ENCODE measurements at places on chromosomes 2 and 18.

GRCh38 chr18:46601141-46601805 lies 55.7 kb downstream of the LOXHD1 start:
- DNase-seq: no peak

- no peak for DNase-seq
Measured at GRCh38 chr2:42060718-42061619, 13.1 kb downstream of the PKDCC start.

GRCh38 chr18:72667932-72668331 lies 123.8 kb upstream of the CBLN2 start:
- no peak for DNase-seq

- DNase-seq: no peak
Measured at GRCh38 chr2:47483191-47483590, 80.2 kb downstream of the MSH2 start.

GRCh38 chr18:70366174-70366573 lies 77.3 kb downstream of the SOCS6 start:
- DNase-seq: no peak

- peak; percentile 52 for DNase-seq
Measured at GRCh38 chr2:197011801-197012641, 85.5 kb upstream of the PGAP1 start.

GRCh38 chr2:10346929-10347561 lies 44.3 kb downstream of the HPCAL1 start:
- DNase-seq: no peak

- DNase-seq: no peak
Measured at GRCh38 chr18:25661831-25662230, 309.9 kb upstream of the ZNF521 start.

DNA sequence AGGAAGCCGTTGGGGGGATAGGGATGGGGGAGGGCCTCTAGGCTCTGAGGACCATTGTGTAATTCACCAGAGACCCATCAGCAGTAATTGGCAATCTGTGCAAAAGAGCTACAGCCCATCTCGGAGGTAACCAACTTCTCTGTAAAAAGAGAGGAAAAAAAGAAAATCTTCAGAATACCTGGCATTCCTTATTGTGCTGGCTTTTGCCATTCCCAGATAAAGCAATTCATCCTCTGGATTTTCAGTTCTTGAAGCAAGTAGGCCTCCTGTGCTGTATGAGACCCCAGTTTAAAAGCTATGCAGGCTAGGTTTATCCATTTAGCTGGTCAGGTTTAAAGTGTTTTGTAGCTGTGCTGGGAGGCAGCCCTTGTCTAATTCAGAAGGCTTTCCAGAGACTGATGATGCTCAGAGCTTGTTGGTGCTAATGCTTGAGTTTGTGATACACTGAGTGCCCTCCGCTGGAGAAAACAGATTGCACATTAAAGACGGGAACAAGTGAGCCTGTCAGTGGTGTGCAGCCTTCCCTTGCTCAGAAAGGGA lies at the start of gene LRRTM4:
Gene LRRTM4 (minus strand): TSS at position 446 of the 540 bp plus-strand sequence.
- DNase-seq: no peak

DNA sequence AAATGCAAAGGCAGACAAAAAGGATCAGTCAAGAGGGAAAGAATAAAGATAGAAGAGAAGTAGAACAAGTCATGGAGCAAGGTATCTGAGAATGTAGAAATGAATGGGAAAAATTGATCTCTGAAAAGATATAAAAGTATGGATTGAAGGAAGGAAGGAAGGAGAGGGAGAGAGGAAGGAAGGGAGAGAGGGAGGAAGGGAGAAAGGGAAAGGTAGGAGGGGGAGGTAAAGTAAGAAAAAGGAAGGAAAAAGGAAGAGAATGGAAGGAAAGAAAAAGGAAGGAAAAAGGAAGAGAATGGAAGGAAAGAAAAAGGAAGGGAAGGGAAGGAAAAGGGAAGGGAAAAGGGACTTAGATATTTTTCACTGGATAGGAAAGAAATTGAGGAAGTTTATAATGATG lies 31.5 kb upstream of the TTC21B start:
- no peak for DNase-seq

DNA sequence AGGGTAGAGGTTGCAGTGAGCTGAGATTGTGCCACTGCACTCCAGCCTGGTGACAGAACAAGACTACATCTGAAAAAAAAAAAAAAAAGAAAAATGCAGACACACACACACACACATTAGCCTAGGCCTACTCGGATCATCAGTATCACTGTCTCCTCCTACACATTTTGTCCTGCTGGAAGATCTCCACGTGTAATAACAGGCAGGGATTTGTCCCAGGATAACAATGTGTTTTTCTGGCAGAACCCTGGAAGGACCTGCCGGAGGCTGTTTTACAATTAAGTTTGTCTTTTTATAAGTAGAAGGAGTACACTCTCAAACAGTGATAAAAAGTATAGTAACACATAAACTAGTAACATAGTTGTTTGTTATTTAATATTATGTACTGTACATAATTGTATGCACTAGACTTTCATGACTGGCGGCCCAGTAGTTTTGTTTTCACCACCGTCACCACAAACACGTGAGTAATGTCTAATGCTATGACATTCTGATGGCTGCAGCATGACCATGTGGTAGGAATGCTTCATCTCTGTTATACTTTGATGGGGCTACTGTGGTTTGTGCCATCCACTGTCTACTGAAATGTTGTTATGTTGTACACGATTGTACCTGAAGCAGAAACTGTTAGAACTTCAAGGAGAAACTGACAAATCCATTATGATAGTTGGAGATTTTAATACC lies 130.6 kb downstream of the ATP9B start:
- peak; percentile 7 for DNase-seq
